AG09319 (cell line): ENCODE measurements at places on chromosomes 3 and 15.

- no peak for DNase-seq
Observed at GRCh38 chr15:70199540-70200410, 102.1 kb upstream of the TLE3 start.

GRCh38 chr15:49045751-49046219 is 461 bp downstream of the SECISBP2L start:
- DNase-seq, result no peak

DNA sequence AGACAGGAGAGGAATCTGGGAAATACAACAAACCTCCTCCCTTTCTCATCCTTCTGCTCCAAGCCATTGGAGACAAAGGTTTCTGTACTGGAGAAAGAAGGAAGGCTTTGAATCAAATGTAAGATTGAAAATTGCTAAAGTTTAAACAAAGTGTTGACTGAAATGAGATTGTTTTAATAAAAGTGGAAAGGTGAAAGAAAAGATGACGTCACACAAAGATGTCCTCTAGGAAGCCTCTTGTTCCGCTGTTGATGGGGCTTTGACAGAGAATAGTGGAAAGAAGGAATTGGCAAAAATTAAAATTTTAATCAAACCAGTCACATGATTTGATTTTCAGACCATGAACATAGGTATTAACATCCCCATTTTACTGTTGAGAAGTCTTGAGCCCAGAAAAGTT is 967.6 kb downstream of the NAALADL2 start:
- no peak for DNase-seq

DNA sequence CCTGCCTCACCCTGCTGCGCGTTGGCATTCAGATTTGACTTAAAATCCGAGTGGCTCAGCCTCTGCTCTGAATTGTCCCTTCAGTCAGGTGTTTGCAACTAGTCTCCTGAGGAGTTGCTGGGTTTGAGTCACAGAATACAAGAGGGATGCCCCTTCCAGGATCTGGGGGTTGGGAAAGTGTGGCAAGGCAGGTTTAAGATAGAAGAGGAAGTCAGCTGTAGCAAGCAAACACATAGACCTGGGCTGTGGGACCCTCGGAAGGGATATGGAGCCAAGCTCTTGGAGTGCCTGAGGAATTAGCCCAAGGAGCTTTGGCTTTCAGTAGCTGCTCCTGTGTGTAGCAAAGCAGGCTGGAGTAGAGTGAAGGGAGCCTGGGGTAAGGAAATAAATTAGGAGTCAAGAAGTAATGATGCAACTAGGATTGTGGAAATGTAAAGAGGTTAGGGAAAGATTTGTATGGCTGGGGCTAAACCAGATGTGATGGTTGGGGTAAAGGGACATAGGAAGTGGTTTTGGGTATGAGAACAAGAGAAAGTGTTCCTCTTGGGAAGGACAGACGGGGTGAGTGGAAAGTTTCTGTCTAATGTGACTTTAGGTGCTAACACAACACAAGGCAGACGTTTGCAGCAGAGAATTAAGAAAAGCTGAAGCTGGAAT is 41.2 kb downstream of the RAB7A start:
- DNase-seq, result no peak

DNA sequence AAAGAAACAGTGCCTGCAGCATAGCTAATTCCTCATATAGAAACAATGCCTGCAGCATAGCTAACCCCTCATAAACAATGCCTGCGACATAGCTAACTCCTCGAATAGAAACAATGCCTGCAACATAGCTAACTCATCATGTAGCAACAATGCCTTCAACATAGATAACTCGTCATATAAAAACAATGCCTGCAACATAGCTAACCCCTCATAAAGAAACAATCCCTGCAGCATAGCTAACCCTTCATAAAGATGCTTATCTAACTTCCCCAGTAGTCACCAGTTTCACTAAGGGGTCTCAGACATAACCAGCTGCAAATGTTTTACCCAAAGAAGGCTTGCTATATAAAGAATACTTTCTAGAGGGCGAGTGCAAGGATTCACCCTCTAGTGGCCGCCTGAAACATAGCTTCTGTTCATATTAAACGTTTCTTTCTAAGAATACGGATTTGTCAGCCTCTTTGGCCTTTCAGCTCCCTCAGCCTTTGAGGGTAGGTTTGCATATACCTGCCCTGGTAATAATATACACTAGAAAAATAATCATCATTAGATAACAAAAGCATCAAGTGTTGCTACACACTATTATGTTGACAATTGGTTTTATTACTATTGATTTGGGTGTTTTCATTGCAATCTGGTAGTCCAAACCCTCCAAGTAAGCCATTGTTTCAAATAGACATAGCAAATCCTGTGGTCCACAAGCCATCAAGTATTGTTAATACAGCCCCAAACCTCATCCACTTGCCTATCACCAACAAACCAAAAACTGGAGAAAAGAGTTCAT is 44.4 kb upstream of the FAN1 start:
- DNase-seq, result no peak

DNA sequence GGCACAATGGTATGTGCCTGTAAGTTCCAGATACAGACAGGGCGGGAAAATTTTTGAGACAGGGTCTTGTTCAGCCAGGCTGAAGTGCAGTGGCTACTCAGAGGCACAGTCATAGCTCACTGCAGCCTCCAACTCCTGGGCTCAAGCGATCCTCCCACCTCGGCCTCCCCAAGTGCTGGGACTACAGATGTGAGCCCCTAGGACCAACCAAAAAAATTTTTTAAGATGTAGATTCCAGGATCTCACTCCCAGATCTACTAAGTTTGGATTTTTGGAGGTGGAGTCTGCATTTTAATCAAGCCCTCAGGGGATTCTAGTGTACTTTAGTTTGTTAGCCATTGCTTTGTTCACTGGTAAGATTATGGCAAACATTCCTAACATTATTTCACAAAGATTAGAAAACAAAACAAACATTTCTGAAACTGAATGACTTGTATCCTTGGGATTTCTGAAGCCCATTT is 2.7 kb downstream of the LIPH start:
- no peak for DNase-seq

DNA sequence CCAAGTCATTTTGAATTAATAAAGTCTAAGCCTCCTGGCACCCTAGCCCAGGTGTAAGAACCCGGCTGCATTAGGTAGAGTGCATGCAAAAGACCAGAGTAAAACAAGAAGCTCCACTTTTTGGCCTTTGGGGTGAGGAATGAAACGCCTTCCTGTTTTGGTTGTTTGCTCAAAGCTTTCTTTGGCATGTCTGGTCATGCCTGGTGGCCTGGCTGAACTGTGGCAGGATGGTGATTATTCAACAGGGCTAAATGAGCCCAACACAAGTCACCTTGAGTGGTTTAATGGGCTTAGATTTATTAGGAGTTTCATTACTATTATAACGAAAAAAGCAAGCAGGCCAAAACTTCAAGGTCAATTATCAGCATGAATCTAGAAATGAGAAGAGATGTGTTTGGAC is 40.9 kb upstream of the LDHAL6B start:
- no peak for DNase-seq

DNA sequence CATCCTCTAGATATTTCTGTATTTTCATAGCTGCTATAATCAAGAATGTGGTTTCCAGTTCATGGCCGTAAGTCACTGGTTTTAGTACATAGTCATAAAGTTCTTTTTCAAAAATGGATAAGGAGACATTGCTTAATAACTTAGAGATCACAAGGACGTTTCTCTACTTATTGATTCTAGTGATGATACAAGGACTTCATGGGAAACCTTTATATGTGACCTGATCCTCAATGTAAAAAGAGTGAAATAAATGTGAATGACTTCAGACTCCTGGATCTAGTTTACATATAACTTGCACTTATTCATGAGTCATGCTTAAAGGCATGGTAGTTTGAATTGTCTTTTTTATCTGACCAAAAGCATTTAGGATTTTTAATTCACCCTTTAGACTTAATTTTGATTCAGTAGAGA is 35.2 kb downstream of the TSC22D2 start:
- DNase-seq, result no peak

DNA sequence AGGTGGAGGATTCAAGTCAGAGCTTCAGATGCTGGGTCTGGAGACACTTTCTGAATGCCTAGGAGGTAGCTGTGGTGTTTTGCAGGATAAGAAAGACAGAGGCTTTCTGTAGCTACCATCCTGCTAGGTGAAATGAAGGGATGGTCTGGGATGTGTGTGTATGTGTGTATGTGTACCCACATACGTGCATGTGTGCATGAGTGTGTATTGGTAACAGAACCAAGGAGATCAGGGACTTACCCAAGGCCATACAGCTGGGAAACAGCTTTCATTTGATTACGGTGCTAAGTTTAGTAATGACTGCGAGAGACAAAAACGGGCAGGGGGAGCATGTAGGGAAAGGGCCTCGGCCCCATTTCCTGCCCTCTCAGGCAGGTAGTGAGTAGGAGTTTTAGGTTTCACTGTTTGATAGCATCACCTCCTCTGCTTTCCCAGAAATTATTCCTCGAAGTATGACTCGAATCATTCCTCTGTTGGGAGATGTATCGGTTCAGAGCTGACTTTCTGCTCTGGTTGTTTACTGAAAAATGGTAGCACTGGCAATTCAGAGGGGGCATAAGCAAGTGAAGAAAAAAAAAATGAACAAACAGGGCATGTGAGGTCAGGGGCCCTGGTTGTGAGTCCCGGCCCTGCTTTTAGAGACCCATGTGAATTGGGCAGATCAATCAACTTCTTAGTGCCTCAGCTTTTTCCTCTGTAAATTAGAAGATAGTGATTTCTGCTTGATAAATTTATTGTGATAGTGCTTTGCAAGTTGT is 130.7 kb downstream of the LPP start:
- no peak for DNase-seq

DNA sequence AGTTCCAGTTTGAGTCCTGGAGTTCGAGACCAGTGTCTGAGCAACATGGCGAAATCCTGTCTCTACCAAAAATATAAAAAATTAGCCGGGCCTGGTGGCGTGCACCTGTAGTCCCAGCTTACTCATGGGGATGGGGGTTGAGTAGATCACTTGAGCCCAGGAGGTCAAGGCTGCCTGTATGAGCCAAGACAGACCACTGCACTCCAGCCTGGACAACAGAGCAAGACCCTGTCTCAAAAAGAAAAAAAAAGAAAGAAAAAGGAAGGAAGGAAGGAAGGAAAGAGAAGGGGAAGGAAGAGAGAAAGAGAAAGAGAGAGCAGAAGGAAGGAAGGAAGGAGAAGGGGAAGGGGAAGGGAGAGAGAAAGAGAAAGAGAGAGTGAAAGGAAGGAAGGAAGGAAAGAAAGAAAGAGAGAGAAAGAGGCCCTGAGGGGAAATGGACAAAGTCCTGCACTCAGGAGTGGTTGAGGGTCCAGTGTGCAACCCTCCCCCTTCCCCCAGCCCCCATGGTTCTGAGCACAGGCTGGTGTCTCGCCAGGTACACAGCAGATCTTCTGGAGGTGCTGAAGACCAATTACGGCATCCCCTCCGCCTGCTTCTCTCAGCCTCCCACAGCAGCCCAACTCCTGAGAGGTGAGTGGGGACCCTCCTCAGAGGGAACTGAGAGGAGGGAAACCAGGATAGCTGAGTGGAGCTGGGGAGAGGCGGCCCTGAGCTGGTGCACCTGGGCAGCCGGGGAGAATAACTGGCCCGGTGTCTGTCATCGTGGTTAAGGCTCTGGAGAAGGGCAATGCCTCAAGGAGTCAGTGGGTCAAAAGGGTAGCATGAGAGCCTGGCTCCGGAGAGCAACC is 1.2 kb downstream of the SLC51A start:
- DNase-seq, result no peak

- DNase-seq, result no peak
Observed at GRCh38 chr3:108509263-108509662, 1.1 kb downstream of the MYH15 start.

GRCh38 chr3:192906940-192907339 is 10.7 kb downstream of the MB21D2 start:
- DNase-seq, result no peak

GRCh38 chr3:17322106-17322793 is 420.2 kb downstream of the TBC1D5 start:
- no peak for DNase-seq

DNA sequence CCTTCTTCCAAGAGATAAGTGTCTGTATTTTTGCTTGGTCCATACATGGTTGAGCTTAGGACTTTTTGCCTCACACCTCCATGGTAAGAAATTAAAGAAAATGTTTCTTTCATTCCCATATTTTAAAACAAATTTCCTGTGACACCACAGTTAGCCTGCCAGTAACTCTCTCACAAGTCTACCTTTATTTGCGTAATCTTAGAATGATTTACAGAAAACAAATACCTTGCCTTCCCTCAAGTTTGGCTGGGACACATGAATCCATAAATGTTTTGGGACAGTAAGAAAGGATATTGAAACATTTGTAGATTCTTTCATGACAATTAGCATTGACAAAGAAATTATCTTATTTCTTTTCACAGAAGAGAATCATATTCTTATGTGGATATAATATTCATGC is 3.8 kb upstream of the ARL14 start:
- DNase-seq, result no peak

DNA sequence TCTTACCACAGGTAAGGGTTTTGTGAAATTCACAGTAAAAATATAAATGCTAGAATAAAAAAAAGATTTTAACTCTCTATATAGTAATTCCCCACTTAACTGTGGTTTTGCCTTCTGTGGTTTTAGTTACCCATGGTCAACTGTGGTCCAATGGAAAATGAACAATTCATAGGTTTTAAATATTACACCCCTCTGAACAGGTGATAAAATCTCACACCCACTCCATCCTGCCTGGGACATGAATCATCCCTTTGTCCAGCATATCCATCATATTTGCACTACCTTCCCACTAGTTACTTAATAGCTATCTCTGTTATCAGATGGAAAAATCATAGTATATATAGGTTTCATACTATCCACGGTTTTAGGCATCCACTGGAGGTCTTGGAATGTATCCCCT is 49.2 kb downstream of the HDGFL3 start:
- no peak for DNase-seq

DNA sequence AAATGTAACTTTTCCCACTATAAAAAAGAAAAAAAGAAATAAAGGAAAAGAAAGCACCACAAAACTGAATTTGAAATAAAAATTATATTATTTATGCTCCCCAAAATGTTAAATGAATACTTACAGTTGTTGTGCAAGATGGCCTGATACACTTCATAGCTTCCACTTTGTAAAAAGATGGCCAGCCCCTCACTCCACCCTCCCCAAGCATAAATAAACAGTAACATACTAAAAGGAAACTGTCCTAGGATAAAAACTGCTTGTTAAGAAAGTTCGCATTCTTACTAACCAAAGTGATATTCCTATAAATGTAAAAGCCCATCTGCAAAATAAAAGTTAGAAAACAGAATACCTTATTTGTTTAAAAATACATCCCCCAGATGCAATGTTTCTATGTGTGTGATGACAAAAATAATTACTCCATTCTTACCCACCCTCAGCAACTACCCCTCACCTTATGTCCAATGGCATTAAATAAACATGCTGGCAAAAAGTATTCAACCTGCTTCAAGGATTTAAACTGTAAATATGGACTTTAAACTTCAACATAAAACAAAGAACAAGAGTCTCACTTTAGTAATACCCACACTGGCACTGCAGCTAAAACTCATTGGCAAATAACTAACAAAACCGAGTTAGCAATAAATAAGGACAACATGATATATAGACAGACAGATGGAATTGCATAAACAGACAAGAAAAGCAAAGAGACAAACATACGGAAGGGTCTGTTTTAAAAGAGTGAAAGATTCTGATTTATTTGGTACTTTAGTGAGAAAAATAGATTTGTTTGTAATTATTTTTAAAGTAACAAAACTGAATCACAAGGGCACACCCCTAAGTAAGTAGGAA is 47.7 kb downstream of the ZBTB20 start:
- DNase-seq, result no peak

GRCh38 chr3:95721938-95722337 is 1092.5 kb upstream of the EPHA6 start:
- DNase-seq, result no peak

- DNase-seq, result no peak
Observed at GRCh38 chr3:76638006-76638405, 401.9 kb upstream of the ROBO2 start.

- DNase-seq, result no peak
Observed at GRCh38 chr3:65999606-66000005, 39.1 kb downstream of the MAGI1 start.
